AG09309 (cell line): ENCODE measurements at places on chromosomes 11 and 22.

GRCh38 chr22:25582946-25583345 lies 18.5 kb downstream of the GRK3 start:
- no peak for DNase-seq

DNA sequence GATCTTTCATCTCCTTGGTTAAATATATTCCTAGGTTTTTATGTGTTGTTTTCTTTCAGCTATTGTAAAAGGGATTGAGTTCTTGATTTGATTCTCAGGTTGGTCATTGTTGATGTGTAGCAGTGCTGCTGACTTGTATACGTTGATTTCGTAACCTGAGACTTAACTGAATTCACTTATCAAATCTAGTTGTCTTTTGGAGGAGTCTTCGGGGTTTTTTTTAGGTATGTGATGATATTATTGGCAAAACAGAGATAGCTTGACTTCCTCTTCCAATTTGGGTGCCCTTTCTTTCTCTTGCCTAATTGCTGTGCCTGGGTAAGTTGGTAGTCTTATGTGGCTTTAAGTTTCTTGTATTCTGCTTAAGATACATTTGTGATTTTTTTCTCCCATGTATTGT lies 52.8 kb downstream of the CBL start:
- no peak for DNase-seq

GRCh38 chr11:66277471-66278362 lies at the start of gene CNIH2:
Gene CNIH2 (plus strand): TSS chr11:66278175. CDS start chr11:66278457, 282 bp downstream.
- no peak for DNase-seq

- DNase-seq = no peak
Measured at GRCh38 chr11:117771841-117772240, 25.2 kb downstream of the DSCAML1 start.

GRCh38 chr11:131649856-131650255 lies 279.4 kb downstream of the NTM start:
- no peak for DNase-seq

- no peak for DNase-seq
Measured at GRCh38 chr22:36258701-36259614, 6.0 kb downstream of the APOL1 start.

DNA sequence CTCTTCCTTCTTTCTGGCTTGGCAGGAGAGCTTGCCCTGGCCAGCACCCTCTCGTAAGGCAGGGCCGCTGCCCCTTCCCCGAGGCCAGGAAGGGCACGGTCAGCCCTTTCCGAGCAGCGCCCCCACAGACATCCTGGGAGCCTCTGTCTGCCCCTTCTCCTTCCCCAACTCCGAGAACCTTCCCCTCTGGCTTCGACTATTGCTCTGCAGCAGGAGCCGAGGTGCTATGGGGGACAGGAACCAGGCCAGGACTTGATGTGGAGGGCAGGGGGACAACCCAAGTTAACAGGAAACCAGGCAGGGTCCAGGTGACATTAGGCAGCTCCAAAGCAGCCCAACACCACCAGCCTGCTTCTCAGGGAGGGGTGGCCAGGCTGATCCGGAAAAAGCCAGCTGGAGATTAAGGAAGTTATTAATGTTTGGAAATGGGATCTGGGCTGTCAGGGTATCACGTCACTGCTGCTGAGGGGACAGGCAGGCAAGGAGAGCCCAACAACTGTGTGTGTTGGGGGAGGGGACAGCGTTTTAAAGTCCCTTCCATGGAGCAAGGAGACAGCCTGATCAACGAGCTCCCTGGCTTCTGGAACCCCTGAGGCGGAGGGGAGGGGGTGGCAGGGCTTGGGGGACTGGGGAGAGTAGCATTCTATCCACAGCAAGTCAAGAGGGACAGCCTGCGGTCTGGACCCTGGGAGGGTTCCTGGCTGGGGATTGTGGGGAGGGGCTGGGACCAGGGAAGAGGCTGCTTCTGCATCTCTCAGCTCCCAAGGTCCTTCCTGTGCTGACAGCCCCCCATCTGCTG lies 27.3 kb downstream of the SYT7 start:
- no peak for DNase-seq

- DNase-seq = peak; percentile 48
Measured at GRCh38 chr11:46050003-46050461, 71.2 kb downstream of the PHF21A start.

DNA sequence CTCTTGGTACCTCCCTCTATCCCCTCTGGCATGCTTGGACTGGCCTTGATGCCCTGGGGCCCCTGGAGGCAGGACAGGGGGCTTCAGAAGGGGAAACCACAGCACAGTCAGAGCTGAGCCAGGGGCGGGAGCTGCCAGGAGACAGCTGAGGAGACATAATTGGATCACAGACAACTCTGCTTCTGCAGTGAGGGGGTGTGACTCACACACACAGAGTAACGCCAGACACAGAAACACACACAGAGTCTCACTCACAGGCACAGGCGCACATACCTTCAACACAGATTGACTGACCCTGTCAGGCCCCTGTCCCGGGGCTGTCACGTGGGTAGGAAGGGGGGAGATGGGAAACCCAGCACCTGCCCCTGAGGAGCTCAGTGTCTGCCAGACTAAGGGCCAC lies 20.6 kb downstream of the STARD10 start:
- DNase-seq = peak; percentile 55

- DNase-seq = no peak
Measured at GRCh38 chr11:33291004-33291777, 34.0 kb downstream of the HIPK3 start.

- no peak for DNase-seq
Measured at GRCh38 chr11:14539982-14540421, 19.8 kb upstream of the PSMA1 start.

GRCh38 chr11:7448201-7448600 lies 37.1 kb upstream of the OLFML1 start:
- DNase-seq = no peak

GRCh38 chr11:134557571-134558257 lies 145.7 kb upstream of the B3GAT1 start:
- DNase-seq = no peak

DNA sequence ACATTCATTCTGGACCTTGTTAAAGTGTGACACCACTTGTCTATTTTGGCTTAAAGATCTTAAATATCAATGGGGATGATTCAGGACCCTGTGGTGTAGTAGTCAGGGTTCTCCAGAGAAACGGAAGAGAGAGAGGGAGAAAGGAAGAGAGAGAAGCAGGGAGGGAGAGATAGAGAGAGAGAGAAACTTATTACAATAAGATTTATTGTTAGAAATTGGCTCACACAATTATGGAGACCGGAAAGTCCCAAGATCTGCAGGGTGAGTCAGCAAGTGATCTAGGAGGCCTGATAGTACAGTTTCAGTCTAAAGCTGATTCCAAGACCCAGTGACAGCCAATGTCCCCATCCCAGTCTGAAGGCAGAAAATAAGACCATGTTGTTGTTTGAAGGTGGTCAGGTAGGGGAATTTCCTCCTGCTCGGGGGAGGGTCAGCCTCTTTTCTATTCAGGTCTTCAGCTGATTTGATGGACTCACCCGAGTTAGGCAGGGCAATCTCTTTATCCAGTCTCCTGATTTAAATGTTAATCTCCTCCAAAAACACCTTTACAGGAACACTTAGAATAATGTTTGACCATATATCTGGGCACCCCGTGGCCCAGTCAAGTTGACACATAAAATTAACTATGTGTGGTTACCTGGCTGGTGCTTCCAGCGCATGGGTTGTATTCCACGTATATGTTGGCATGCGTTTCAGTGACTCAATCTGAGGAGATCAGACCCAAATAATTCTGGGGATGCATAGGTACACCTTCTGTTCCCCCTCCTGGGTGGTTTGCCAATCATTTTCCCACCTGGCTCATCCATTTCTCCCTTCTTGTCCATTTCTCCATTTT lies 1350.5 kb downstream of the TBC1D22A start:
- DNase-seq = no peak

GRCh38 chr11:67301951-67302516 lies 1.3 kb upstream of the SSH3 start:
- no peak for DNase-seq

- DNase-seq = no peak
Measured at GRCh38 chr22:35842954-35843353, 125.3 kb downstream of the APOL5 start.

DNA sequence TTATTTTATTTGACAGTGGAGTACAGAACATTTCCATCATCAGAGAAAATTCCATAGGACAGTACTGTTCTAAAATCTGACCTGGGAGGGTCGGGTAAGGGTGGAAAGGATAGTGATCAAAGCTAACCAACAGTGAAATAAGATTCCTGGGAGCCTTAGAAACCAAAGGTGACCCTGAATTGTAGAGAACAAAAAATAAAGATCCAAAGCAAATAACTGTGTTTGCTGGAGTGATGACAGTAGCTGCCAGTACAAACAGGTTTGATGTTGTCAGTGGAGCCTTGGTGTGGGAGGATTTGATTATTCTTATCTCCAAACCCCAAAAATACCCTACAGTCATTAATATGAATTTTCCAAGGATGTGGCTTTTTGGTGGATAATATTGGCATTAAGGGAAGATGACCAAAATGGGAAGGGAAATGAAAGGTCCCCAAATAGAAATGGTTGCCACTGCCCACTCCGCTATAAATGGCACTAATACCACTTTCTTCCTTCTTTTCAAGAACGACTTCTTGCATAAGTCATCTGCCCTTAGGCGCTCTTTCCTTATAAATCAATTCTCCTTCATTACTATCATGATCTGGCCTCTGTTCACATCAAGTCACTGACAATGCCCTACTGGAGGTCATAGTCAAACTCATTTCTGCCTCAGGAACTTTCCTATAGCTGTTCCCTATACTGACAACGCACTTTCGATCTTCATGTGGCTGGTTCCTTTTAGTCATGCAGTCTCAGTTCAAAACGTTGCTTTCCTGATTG lies 44.4 kb downstream of the EHF start:
- no peak for DNase-seq

DNA sequence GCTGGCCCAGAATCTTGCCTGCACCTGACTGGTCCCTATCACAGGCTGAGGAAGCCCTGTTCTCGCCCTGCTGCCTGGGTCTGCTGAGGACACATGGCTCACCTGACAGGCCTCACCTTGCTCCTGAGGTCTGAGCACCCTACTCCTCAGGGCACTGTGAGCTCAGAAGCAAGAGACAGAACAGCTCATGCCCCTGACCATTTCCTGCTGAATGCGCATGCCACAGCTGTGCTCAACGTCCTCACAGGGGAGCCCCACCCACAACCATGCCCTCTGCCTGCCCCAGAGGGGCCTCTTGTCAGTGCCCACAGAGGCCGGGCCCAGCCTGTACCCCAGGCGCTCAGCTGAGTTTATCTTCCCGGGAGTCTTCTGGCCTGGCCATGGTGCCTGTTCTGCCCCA lies 2.8 kb upstream of the TSPO start:
- no peak for DNase-seq

GRCh38 chr22:29116397-29117123 lies 43.7 kb downstream of the KREMEN1 start:
- DNase-seq = no peak

DNA sequence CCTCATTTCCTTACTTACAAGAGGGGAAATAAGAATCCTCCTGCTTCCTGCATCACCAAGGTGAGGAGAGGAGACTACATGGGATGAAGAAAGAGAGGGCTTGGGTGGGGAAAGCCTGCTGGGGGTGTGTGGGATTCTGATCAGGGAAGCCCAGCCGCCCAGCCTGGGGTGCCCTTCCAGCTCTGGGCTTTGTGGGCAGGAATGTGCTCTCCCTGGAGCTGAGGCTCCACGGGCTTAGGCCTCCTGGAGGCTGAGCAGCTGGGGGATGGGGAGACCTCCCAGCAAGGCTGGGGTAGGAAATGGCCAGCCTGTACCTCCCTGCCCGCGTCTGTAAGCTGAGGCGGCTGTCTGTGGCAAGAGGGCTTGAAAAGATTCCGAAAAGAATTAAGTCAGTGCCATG lies 206.1 kb downstream of the GRIK4 start:
- DNase-seq = no peak

GRCh38 chr11:64358907-64359711 lies at the start of gene RPS6KA4:
Gene RPS6KA4 (plus strand): TSS chr11:64359162. CDS start chr11:64359236, 74 bp downstream.
- no peak for DNase-seq

DNA sequence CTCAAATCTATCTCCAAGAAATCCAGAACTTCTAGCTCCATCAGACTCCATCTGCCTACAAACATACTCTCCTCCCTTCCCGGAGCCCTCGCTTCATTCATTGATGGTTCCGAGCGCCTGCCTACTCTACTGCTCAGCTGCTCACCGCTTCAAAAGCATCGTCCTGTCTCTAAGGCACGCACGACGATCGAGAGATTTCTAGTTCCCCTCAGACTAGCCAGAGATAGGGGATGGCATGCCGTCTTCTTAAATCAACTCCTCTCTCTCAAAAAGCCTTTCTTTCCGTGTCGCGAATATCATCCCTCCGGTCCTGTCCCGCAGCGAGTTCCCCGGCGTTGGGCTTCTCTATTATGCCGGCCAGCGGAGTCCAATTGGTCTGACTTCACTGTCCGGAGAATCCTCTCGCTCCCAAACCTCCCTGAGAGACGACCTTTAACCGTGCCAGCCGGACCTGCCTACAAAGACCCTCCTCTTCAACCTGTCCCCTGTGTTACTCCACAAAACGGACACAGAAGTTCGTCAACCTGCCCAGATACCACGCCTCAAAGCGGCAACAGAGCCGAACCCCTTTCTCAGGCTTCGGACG lies 592 bp downstream of the EEF1G start:
- no peak for DNase-seq

DNA sequence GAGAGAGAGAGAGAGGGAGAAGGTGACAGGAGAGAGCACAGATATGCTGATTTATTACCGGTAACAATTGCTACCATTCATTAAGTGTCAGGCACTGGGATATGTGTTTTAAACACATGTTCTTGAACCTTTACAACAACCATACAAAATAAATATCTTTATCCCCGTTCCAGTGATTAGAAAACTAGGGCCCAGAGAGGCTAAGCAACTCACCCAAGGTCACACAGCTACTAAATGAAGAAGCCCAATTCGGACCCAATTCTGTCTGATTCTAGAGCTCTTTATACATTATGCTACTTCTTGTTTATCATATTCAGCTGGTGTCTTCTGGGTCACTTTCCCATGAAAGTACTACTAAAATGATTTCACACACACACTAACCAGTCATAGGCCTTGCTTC lies 154.0 kb upstream of the RAG2 start:
- no peak for DNase-seq

- DNase-seq = no peak
Measured at GRCh38 chr11:14584035-14584363, 59.6 kb upstream of the PDE3B start.

DNA sequence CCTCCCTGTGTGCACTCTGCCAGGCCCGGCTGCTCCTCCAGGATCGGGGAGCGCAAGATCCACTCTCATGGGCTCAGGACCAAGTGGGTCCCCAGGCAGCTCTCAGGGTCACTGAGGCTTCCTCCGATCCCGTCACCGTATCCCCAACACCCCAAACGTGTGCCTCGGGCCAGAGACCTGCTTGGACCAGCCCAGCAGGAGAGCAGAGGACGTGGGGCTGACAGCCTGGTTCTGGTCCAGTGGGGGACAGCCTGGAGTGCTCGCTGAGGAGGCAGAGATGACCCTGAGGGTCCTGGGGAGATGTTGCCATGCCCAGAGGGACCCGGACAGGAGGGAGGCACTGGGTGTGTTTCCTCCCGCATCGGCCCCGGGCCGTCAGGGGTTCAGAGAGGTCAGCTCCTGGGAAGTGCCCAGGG lies 1402.6 kb downstream of the BRD1 start:
- no peak for DNase-seq
